Kidney (tissue), 22 donors: ENCODE measurements at places on chromosomes 2 and 18.

DNA sequence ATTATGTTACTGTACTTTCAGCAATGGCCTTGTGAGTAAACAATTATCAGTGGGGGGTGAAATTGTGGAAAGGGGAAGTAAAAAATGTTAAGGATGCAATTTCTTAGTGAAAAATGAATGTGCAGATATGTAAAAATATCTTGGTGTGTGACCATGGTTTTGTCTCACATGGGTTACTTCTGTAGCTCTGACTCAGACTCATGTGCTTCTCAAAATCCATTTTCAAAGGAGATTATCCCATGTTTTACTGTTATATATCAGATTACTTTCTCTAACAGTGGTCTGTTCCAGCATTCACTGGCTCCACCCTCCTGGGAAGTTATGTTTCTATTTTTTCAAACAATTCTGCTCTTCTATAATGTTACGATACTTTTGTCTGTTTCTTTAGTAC, 298.2 kb upstream of the COL3A1 start:
- no peak overlapping the region for H3K4me3 ChIP-seq
- H3K27me3 ChIP-seq, result no peaks in the 10 kb centered on the region
- no peak overlapping the region for H3K27ac ChIP-seq
- no peaks in the 10 kb centered on the region for H3K4me1 ChIP-seq
- DNase-seq, result no peak

- peaks cover 28% of the 10 kb centered on the region for H3K4me1 ChIP-seq
- no peak overlapping the region for H3K27ac ChIP-seq
- no peaks in the 10 kb centered on the region for H3K36me3 ChIP-seq
- no peak overlapping the region for H3K4me3 ChIP-seq
- no peaks in the 10 kb centered on the region for H3K27me3 ChIP-seq
Measured at GRCh38 chr2:174635015-174635593, 37.5 kb upstream of the WIPF1 start.

- H3K27ac ChIP-seq, result no peak overlapping the region
- no peaks in the 10 kb centered on the region for H3K36me3 ChIP-seq
- H3K27me3 ChIP-seq, result no peaks in the 10 kb centered on the region
- H3K4me1 ChIP-seq, result peaks cover 4% of the 10 kb centered on the region
- no peak for DNase-seq
Measured at GRCh38 chr2:68282811-68283418, 30.6 kb upstream of the PPP3R1 start.

DNA sequence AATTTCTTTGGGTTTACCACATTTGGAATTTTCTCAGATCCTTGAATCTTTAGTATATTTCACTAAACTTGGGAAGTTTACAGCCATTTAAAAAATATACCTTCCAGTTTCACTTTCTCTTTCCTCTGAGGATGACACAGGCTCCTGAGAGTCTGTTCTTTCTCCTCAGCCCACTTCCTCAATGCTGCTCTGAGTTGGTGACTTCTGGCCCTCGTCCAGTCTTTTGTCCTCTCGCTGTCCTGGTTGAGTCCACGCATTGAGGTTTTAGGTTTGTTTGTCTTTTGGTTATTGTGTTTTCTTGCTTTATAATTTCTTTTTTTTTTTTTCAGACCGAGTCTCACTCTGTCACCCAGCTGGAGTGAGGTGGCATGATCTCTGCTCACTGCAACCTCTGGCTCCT, 40.7 kb upstream of the GALR1 start:
- no peaks in the 10 kb centered on the region for H3K4me1 ChIP-seq
- no peak overlapping the region for H3K4me3 ChIP-seq
- no peak for DNase-seq
- no peaks in the 10 kb centered on the region for H3K36me3 ChIP-seq
- H3K27ac ChIP-seq, result peak overlapping the region; percentile 80

DNA sequence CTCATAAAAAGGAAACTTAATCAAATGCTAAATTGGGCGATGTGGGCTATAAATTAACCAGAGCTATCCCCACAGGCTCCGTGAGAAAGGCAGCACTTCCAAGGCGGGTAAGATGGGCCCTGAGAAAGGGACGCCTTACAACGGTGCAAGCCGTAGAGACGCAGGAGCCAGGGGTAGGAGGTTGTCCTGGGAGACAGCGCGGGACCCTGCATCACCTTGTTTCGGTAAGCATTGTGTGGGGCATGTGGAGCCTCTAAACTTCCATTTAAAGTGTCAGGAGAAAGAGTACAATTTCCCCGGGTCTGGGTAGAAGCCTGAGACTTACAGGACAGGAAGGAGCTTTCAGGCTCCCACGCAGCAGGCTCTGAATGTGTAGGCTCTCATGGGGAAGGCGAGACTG, 1.2 kb upstream of the PER2 start:
- peaks cover 37% of the 10 kb centered on the region for H3K4me1 ChIP-seq
- DNase-seq, result peak; percentile 22
- no peak overlapping the region for H3K27ac ChIP-seq

DNA sequence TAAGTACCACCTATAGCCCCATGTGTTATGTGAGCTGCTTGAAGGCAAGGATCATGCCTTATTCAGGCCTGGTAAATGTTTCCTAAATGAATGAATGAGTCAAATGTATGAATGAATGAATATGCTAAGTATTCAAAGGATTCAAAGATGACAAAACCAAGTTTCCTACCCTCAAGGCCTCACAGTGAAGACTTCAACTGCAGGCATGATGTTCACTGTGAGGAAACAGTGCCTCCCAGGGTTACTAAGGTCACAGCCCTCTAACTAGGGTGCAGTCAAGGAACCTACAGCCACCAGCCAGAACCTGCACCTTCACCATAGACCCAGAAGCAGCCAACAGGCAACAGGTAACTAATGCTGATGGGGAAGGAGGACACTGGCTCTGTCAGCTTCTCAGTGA, 69.3 kb downstream of the SUMO1 start:
- no peaks in the 10 kb centered on the region for H3K4me1 ChIP-seq
- no peak overlapping the region for H3K27ac ChIP-seq
- no peak for DNase-seq
- H3K27me3 ChIP-seq, result peaks cover 4% of the 10 kb centered on the region

DNA sequence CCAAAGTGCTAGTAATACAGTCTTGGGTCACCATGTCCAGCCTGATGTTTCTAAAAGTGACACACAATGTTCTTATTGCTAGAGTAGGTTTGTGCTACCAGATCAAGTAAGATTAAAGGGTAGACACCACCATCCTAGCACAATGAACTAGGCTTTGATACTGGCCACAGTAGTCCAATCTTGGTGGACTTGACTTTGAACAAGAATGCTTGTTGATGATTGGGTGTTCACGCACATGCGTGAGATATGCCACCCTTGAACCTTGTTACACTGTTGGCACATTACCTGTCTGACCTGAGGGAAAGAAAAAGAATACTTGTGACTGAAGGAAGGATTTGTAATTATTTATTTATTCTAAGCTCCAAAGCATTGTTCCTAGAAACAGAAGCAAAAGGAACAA, 72.1 kb upstream of the EMILIN2 start:
- DNase-seq, result no peak
- no peak overlapping the region for H3K4me3 ChIP-seq
- H3K4me1 ChIP-seq, result no peaks in the 10 kb centered on the region
- H3K27me3 ChIP-seq, result no peaks in the 10 kb centered on the region

DNA sequence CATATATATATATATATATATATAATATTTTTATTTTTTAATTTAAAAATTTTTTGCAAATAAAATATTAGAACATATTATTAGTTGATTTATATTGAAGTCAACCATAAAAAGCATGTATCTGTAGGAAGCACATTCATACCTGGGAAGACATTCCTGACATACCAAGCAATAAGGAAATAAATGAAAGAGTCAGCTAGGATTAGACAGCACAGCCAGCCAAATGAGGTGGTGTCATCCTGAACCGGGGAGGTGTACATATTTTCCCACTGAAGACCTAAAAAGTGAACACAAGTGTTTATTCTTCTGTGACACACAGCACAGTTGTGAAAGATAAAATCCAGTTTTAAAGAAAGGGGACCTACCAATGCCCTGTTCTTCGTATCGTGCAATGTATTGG, 149.2 kb downstream of the ABCA12 start:
- no peaks in the 10 kb centered on the region for H3K36me3 ChIP-seq
- no peak overlapping the region for H3K4me3 ChIP-seq
- no peak for DNase-seq
- no peaks in the 10 kb centered on the region for H3K4me1 ChIP-seq
- H3K27me3 ChIP-seq, result no peaks in the 10 kb centered on the region

- no peak overlapping the region for H3K27ac ChIP-seq
- H3K36me3 ChIP-seq, result no peaks in the 10 kb centered on the region
- H3K4me3 ChIP-seq, result no peak overlapping the region
- DNase-seq, result no peak
Measured at GRCh38 chr18:45764000-45764686, 40.2 kb downstream of the SLC14A1 start.

- H3K27ac ChIP-seq, result no peak overlapping the region
- no peaks in the 10 kb centered on the region for H3K4me1 ChIP-seq
- H3K4me3 ChIP-seq, result no peak overlapping the region
- no peaks in the 10 kb centered on the region for H3K36me3 ChIP-seq
- no peak for DNase-seq
- no peaks in the 10 kb centered on the region for H3K27me3 ChIP-seq
Measured at GRCh38 chr2:193841384-193842150, 1646.8 kb upstream of the TMEFF2 start.

DNA sequence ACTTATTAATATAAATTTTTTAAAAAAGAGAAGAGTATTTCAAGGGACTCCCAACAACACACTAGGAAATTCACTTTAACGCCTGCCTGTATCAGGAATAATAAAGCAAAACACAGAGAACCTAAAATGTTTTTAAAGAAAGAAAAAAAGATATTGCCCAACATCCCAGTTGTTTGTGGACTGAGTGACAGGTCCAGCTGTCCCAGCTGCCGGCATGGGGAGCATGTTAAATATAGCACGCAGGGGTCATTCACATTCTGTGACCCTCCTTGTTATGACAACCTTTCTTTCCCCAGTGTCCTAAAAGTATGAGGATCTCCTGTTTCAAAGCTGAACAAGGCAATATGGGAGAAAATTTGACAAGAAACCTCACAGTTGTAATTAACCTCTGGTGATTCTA, 4.4 kb downstream of the KLHL41 start:
- H3K4me1 ChIP-seq, result no peaks in the 10 kb centered on the region
- H3K27me3 ChIP-seq, result no peaks in the 10 kb centered on the region
- no peak overlapping the region for H3K27ac ChIP-seq
- H3K36me3 ChIP-seq, result no peaks in the 10 kb centered on the region
- DNase-seq, result no peak

GRCh38 chr2:40510304-40510703, 58.4 kb upstream of the SLC8A1 start:
- no peak overlapping the region for H3K27ac ChIP-seq
- no peaks in the 10 kb centered on the region for H3K27me3 ChIP-seq
- H3K4me1 ChIP-seq, result no peaks in the 10 kb centered on the region
- no peak overlapping the region for H3K4me3 ChIP-seq

GRCh38 chr2:219356834-219357233, 24.3 kb upstream of the RESP18 start:
- no peak overlapping the region for H3K27ac ChIP-seq
- peaks cover 16% of the 10 kb centered on the region for H3K27me3 ChIP-seq
- no peaks in the 10 kb centered on the region for H3K4me1 ChIP-seq
- no peak for DNase-seq
- H3K4me3 ChIP-seq, result no peak overlapping the region

GRCh38 chr18:77113361-77114151, 19.0 kb downstream of the MBP start:
- no peaks in the 10 kb centered on the region for H3K27me3 ChIP-seq
- DNase-seq, result no peak
- peak overlapping the region; percentile 93 for H3K27ac ChIP-seq
- no peaks in the 10 kb centered on the region for H3K36me3 ChIP-seq
- H3K4me3 ChIP-seq, result no peak overlapping the region
- peaks cover 36% of the 10 kb centered on the region for H3K4me1 ChIP-seq

GRCh38 chr2:187906021-187906420, 351.8 kb upstream of the TFPI start:
- no peak overlapping the region for H3K27ac ChIP-seq
- H3K4me1 ChIP-seq, result no peaks in the 10 kb centered on the region
- DNase-seq, result no peak

DNA sequence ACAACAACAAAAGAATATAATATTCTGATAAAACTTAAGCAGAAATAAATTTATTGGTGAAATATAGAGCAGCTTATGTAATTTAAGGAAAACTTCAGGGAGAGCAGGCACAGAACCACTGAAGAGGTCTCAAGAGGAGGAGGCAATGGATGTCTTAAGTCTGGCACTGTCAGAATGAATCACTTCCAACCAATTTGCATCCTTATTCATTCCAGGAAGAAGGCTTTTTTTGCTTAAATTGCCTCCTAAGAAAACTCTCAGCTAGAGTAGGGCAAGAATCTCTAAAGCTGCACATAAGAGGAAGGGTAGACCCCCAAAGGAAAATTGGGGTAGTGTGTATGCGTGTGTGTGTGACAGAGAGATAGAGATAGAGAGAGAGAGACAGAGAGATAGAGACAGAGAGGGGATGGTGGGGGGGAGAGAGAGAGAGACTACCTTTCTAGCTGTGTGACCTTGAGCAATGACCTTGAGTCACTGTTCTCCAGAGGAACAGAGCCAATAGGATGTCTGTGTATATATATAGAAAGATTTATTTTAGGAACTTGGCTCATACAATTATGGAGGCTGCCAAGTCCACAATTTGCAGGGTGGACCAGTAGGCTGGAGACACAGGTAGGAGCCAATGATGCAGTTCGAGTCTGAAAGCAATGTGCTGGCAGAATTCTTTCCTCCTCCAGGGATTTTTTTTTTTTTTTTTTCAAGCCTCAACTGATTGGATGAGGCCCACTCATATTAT, 96.4 kb upstream of the LINC00305 start:
- H3K36me3 ChIP-seq, result no peaks in the 10 kb centered on the region
- no peak overlapping the region for H3K27ac ChIP-seq
- no peaks in the 10 kb centered on the region for H3K27me3 ChIP-seq

DNA sequence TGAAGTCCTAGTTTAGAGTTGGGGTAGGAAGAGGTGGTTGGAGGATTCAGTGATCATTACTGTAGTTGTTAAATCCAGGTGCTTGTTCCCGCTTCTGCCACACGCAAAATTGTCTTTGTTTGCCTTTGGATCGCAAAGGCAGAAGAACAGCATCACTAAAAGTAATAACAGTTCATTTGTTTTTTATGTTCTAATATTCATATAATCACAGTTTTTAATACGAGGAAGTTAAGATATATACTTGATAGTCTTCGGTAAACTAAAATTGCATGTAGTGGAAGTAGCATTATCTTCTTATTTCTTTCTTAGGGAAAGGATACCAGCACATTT, 365 bp downstream of the NDUFB3 start:
- no peak for DNase-seq
- H3K27ac ChIP-seq, result peak overlapping the region; percentile 77
- H3K36me3 ChIP-seq, result no peaks in the 10 kb centered on the region
- peaks cover 9% of the 10 kb centered on the region for H3K4me1 ChIP-seq
- no peaks in the 10 kb centered on the region for H3K27me3 ChIP-seq

DNA sequence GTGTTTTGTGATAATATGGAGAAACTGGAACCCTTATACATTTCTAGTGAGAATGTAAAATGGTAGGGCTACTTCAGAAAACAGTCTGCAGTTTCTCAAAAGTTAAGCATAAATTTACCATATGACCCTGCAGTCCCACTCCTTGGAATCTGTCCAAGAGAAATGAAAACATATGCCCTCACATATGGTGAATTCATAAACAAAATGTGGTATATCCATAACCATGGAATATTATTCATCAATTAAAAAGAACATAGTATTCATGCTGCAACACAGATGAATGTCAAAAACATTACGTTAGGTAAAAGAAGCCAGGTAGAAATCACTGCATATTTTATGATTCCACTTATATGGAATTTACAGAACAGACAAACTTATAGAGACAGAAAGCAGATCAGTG, 11.8 kb downstream of the ROCK2 start:
- no peaks in the 10 kb centered on the region for H3K27me3 ChIP-seq
- no peaks in the 10 kb centered on the region for H3K36me3 ChIP-seq
- no peak for DNase-seq
- no peaks in the 10 kb centered on the region for H3K4me1 ChIP-seq
- H3K27ac ChIP-seq, result no peak overlapping the region
